EH (cell line): ENCODE measurements at places on chromosomes 5 and 9.

DNA sequence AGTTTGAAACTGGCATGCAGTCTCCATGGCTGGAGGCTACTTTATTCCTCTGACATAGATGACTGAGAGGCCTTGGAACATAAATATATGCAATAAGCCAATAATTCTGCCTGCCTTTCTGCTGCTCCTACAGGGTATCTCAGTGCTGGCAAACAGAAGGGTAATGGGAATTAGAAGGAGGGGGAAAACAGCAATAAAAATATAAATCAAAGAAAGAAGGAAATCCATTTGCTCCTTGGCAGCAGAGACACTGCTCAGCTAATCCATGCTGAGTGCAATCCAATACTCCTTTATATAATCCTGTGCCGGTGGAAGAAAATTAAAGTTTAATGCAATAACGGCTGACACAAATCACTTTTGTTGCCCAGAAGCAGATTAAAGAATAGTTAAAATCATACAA lies 478.9 kb downstream of the SPATA31D1 start:
- DNase-seq = no peak

DNA sequence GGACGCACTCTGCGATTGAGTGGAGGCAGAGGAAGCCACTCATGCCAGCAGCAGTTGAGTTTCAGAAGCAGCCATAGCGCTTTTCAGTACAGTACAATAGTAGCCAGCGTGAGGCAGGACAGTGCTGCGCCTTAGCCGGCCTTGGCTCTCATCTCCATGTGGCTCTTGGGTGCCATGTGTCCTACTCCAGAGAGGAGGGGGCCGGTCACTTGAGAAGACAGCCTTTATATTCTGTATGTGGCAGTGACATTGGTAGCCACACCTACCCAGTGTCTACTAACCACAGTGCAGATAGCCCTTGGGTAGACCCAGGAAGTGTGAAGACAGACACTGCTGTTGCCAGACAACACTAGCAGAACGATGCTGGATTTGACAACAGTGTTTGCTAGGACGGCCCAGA lies 42.3 kb downstream of the FAM78A start:
- no peak for DNase-seq

- DNase-seq = no peak
Measured at GRCh38 chr9:107149756-107150155, 133.3 kb upstream of the RAD23B start.

- DNase-seq = no peak
Measured at GRCh38 chr9:98833090-98833956, 25.9 kb downstream of the GALNT12 start.

- peak; percentile 12 for DNase-seq
Measured at GRCh38 chr9:126723807-126724172, 81.0 kb upstream of the ZBTB43 start.

GRCh38 chr5:93304456-93305250 lies 276.4 kb downstream of the NR2F1-AS1 start:
- no peak for DNase-seq

DNA sequence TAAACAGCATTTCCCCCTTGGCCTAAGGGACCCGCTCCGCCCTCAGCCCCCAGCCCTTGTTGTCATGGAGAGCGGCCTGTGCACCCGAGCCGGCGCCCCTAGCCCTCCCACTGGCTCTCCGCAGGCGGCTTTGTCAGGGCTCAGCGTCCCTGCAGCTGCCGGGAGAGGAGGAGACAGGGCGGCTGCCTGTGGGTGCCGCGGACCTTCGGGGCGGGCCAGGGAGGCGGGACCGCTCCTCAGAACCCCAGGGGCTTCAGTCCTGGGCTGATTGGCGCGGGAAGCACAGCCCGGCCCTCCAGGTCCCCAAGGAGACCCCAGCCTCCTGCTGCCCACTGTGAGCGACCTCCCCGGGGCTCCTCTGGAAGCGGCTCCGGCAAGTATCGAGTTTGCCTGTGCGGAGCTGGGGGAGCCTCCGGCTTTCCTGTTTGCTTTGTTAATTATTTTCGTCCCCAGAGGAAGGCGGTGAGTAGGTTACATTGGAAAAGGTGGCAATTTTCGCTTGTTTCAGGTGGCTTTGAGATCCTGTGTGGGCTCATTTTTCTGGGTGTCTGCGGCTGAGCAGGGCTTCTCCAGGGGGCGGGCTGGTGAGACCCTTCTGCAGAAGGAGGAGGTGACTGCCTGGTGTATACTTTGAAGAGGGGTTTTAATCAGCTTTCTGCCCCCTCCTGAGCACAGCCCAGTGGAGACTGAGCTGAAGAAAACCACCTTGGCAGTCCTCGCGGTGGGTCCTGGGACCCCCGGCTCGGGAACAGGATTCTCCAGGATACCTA lies at the start of gene FGD3:
Gene FGD3 (plus strand): TSS at position 256 of the 770 bp plus-strand sequence. CDS start 28,734 bp downstream, outside the sequence.
- DNase-seq = no peak

GRCh38 chr5:115601701-115602590 lies at the start of gene TICAM2:
TICAM2 (minus strand) TSS chr5:115602479; CDS start chr5:115581256, 21,223 bp downstream.
- DNase-seq = peak; percentile 88

- DNase-seq = no peak
Measured at GRCh38 chr5:60207040-60207439, 313.5 kb upstream of the PDE4D start.

DNA sequence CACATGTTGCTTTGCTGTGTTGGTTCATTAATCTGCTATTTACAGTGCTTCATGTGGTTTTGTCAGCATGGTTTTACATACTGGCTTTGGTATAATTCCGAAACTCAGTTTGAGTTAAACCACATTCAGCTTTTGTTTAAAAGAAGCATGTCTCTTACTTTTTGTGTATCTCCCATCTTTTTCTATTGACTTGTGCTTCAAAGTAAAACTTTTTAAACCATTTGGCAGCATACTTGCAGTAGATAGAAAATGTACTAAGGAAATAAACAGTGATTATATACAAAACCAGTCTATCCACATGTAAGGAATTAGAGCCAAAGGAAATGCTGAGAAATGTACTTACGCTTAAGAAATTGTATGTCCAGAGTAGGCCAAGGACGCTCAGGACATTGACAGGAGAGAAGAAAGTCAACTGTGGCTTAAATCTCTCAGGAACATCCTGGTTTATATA lies 286.9 kb downstream of the ARHGEF28 start:
- DNase-seq = no peak
